ENCODE measurements at places on chromosomes 2 and 18.

GRCh38 chr2:176114930-176115625, 1.5 kb upstream of the HOXD10 start:
- DNase-seq: no peak

DNA sequence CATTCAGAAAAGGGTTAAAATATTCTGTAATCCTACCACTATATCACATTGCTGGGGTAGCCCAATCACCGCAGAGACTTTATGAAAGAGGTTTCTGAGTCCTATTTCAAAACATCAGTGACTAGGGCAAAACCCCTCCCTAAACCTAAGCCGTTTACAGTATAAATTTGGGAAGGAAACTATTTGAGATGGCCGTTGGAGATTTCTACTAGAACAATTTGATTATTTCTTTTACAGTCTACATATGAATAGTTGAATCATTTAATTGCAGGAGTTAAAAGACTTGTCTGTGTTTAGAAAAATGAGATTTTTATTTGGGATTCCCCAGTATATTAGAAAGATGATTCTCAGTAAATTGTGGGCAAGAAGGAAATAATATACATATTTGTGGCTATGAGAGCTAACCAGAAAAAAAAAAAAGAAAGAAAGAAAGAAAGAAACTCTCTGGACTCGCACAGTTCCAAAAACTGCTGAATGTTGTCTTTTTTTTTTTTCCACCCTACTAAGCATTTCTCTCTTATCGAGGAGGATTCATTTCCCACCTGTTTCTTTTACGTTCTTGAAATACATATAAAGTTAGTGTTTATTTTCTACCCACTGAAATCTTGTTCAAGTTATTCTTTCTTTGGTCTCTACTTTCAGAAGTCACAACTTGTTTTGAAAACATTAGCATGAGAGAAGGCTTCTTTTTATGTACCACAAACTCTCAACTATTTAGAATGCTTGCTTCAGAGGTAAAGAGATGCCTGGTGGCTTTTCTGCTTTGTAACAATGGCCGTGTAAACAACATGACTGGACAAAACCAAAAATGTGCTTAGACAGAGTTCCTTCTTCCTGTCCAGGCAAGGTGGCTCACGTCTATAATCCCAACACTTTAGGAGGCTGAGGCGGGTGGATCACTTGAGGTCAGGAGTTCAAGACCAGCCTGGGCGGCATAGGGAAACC, 65.9 kb downstream of the BCL2 start:
- DNase-seq: peak; percentile 64

DNA sequence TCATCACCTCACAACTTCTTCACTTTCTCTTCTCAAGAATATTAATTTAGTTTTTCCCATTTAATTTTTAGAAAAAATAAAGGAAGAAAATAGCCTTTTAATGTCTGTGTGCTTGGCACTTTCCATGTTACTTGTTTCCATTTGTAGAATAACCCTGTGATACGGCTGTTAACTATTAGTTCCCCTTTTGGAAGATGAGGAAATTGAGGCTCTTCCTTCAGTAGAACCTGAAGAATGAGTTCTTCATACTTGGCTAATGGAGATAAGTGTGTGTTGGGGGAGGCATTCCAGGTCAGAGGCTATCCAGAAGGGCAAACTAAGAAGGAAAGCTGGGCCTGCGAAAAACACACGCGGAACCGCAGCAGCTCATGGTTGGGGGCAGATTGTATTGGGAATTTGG, 38.3 kb downstream of the ZNF532 start:
- DNase-seq: no peak

GRCh38 chr2:215914054-215914776, 99.1 kb downstream of the MREG start:
- DNase-seq: no peak

- no peak for DNase-seq
Measured at GRCh38 chr2:129035992-129036391, 717.3 kb upstream of the HS6ST1 start.

GRCh38 chr2:11753452-11753885, 7.0 kb downstream of the LPIN1 start:
- DNase-seq: no peak

GRCh38 chr2:73838889-73839534, 10.3 kb downstream of the STAMBP start:
- DNase-seq: peak; percentile 11

DNA sequence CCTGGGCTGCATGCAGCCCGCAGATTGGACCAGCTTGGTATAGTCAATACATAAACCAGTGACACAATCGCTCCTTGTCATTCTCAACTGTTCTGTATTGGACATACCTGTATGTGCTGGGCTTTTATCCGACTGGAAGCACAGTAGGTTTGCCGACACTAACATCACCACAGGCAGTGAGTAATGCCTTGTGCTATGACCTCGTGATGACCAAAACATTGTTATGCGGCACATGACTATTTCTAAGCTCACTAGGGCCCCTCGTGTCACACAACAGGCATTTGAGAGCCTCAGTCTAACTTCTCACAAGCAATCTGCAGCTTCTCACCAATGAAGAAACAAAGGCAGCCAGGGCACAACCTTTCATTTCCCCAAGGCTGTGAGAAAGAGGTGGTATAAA, 320.8 kb downstream of the AFF3 start:
- DNase-seq: peak; percentile 28

- DNase-seq: no peak
Measured at GRCh38 chr2:75853436-75853835, 142.7 kb upstream of the GCFC2 start.

- DNase-seq: peak; percentile 44
Measured at GRCh38 chr2:54724560-54725342, 1.3 kb downstream of the EML6 start.
